ENCODE measurements at places on chromosomes 6 and 20.

DNA sequence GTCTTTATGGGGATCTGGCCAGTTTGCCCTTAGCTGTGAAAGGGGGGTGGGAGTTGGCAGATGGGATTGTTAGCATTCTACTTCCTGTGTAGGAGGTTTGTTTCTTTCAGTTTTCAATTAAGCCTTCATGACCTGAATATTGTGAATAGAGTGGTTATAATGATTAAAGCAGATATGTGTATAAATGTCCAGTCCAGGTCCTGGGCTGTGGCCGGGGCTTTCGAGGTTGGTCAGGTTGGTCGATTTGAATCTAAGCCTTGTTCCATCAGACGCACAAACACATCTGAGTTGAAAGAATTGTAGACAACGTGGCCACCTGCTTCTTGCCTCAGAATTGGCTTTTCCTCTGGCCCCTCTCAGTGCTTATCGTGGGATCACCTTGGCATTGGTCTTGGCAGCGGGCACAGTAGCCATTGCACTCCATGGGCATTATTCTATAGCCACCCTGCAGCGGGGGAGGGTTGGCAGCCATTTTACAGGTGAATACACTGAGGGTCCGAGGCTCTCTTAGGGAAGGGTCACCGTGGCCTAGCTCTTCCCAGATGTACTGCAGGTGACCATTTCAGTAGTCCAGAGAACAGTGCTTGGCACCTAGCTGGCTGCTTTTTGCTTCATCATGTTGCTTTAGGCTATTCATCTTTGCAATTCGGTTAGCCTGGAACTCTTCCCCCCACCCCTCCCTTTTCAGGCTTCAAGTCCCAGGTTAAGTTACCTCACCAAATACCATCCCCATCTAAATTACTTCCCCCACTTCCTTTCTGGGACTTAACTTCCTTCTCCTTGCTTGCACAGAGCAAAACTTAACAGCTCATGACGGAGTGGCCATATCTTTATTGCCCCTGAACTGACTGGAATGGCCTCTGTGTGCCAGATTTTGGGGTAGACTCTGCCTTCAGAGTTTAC is 1.1 kb downstream of the RNF114 start:
- no peak for DNase-seq

DNA sequence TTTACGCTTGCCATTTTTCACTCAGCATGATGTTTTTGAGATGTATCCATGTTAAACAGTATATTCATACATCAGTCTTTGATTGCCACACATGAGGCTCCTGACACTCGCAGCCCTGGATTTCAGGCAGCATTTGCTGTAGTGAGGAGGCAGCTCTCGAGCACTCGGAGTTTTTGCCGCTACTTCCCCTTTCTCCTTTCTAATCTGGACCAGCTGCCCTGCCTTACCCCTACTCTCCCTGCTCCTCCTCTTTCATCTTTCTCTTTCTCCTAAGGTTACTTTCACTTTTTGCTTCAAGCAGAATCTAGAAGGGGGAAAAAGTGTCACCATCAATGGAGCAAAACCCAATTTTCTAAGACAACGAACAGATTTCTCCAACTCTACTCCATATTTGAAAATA is 5.9 kb upstream of the CST3 start:
- DNase-seq: no peak

DNA sequence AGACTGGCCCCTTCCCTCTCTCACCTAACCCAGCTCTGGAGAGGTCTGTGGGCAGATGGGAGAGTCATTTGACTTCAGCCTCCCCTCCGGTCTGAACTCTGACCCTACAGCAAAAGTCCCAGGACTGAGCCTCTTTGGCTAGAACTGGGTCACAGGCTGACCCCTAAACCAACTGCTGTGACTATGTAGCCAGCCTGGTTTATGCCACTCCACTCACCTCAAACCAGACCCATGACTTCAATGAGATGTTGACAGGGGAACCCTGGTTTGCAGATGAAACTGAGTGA is 864 bp upstream of the OSBPL2 start:
- no peak for DNase-seq

GRCh38 chr6:159233365-159234101 is 64.3 kb downstream of the FNDC1 start:
- no peak for DNase-seq

DNA sequence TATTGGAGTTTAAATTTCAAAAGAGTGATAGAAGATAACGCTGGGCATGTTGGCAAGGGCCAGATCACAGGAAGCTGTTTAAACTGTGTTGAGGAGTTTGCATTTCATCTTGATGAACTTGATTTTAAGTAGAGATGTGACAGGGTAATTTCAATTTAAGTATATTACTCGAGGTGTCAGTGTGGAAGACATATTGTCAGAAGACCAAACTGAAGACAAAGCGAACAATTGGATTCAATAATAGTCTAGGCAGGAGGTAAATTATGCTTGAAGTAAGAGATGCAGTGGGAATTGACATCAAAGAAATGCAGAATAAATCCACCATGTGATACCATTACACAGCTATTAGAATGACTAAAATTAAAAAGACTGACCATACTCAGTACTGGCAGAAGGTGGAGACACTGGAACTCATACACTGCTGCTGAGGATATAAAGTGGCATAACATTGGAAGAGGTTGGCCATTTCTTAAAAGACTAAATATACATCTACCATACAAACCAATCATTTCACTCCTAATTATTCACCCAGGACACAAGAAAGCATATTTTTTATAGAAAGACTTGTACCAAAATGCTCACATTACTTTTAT is 240.8 kb downstream of the ARHGAP18 start:
- DNase-seq: no peak

DNA sequence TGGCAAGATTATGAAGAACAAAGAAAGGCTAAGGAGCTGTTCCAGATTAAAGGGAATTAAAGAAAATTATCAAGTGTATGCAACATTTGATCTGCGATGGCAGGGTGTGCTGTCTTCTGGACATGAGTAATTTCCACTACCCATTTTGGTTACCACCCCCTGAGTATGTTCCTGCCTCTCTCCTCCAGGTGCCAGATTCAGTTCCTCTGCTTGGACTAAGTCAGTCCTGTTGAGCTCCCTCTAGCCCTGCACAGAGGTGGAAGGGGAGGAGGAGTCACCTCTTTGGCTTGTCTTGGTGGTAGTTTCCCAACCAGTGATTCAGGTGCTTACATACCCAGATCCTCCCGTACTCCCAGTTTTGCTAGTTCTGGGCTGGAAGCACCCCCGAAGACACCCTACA is 22.2 kb upstream of the SNRPB2 start:
- DNase-seq: no peak

DNA sequence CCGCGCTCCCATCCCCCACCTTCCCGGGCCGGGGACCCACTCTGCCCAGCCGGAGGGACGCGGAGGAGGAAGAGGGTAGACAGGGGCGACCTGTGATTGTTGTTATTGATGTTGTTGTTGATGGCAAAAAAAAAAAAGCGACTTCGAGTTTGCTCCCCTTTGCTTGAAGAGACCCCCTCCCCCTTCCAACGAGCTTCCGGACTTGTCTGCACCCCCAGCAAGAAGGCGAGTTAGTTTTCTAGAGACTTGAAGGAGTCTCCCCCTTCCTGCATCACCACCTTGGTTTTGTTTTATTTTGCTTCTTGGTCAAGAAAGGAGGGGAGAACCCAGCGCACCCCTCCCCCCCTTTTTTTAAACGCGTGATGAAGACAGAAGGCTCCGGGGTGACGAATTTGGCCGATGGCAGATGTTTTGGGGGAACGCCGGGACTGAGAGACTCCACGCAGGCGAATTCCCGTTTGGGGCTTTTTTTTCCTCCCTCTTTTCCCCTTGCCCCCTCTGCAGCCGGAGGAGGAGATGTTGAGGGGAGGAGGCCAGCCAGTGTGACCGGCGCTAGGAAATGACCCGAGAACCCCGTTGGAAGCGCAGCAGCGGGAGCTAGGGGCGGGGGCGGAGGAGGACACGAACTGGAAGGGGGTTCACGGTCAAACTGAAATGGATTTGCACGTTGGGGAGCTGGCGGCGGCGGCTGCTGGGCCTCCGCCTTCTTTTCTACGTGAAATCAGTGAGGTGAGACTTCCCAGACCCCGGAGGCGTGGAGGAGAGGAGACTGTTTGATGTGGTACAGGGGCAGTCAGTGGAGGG is 2.8 kb downstream of the SOX4 start:
- DNase-seq: no peak

- DNase-seq: no peak
Measured at GRCh38 chr20:16580620-16581019, 7.4 kb upstream of the KIF16B start.

- DNase-seq: no peak
Measured at GRCh38 chr20:61628901-61629601, 377.0 kb downstream of the CDH4 start.

DNA sequence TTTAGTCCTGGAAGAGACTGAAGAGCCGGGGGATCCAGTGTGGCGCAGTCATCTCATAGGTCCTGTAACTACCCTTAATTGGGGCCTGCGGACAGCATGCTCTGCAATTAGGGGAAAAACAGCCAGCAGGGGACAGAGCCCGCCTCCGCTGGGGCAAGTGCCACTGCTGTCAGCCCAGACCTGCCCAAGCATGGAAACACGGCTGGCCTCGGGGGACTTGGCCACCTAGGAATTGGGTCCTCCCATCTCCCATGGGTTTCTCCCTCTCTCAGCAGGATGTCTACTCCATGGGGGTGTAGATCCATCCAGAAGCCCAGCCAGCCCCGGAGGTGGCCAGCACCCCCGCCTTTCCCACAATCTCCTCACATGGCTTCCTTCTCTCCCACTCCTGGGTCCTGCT is 3.6 kb downstream of the GHRH start:
- no peak for DNase-seq

- DNase-seq: no peak
Measured at GRCh38 chr6:143964674-143965081, 43.4 kb downstream of the PLAGL1 start.
